Brain microvascular endothelial cell (primary cell): ENCODE measurements at places on chromosomes 3 and 15.

DNA sequence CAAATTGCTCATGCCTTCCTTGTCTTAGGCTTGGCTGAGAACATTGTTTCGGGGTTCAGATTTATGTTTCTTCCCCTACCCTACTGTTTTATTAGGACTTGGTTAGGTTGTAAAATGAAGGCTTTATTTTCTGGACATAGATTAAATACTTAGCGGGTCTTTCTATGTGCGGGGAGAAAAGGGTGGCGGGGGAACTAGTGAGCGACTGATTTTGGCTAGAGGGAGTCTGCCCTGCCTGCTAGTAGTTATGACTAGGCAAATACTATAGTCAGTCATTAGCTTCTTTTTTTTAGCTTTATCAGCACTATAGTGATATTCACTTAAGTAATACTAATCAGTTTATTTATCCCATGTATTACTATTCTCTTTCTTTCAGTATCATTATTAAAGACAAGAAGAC, 3.6 kb downstream of the CADM2 start:
- DNase-seq: no peak

- no peak for DNase-seq
These were observed 31.9 kb downstream of the SH3BP5 start for GRCh38 chr3:15300323-15301078.

GRCh38 chr3:156630081-156630772, 44.2 kb upstream of the TIPARP start:
- DNase-seq: no peak

- DNase-seq: peak; percentile 47
These were observed 76.1 kb downstream of the ARNT2 start for GRCh38 chr15:80480171-80480811.

GRCh38 chr3:136070953-136071949, 105.7 kb downstream of the PPP2R3A start:
- peak; percentile 18 for DNase-seq

DNA sequence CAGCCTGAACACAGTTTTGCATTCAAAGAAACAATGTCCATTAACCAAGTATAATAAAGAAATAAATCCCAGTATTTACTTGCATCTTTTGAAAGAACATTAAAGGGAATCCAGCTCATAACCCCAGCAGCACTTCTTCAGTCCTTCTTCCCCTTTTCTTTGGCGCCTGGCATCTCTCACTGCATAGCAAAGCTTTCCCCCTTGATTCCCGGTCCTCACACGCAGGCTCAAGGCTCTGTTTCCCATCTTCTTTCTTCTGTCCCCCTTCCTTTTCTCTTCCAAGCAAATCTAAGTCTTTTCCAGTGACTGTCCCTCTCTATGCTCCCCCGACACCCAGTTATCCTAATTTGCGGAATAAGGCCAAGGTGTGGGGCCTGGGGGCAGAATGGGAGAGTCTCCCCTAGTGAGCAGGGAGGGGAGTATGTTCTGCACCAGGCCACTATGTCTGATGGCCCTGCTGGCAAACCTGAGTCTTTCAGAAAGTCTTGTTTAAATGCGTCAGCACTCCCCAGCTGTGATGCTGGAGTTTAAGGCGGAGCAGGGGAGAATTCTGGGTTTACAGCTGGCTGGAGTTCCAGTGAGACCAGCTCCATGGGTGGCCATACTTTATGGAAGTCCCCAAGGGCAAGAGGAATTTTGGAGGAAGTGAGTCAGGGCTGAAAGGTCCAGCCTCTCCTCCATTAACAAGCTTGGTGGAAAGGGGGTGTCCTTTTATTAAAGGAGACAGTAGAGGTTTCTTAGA, 42.1 kb downstream of the GOLGA6A start:
- DNase-seq: peak; percentile 97

GRCh38 chr15:90232941-90233386, 777 bp downstream of the CIB1 start:
- DNase-seq: no peak

- DNase-seq: no peak
These were observed 74.3 kb downstream of the SIDT1 start for GRCh38 chr3:113606539-113607218.

DNA sequence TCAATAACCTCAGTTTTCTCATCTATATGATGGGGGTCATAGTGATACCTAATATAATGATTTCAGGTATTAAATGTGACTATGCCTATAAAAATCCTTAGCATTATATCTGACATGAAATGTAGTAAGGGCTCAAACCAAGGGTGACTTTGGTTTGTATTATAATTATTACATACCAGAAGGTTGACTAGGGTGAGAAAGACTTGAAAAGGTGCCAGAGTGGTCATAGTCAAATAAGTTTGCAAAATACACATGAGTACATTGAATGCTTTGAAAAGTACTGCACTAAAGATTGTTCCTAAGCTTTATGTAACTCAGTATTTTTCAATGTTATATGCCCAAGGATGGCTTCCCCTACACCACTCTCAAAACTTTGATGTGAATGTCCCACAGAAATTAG, 297.2 kb downstream of the ARPP21 start:
- DNase-seq: peak; percentile 38

DNA sequence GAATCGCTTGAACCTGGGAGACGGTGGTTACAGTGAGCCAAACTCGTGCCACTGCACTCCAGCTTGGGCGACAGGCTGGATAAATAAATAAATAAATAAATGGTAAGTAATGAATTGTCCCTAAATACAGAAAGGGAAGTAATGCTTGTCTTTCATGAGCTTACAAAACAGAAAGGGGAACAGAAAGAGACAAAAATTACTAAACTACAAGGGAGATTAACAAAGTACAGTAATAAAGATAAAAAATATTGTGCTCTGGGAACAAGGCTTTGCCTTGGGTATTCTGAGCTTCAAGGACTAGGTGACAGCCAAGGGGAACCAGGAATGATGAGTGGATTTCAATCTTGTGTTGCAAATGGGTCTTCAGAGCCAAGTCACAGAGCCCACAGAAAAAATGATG, 9.2 kb upstream of the HLTF start:
- no peak for DNase-seq

- DNase-seq: peak; percentile 58
These were observed 404.6 kb upstream of the C2CD4B start for GRCh38 chr15:62569460-62570404.

DNA sequence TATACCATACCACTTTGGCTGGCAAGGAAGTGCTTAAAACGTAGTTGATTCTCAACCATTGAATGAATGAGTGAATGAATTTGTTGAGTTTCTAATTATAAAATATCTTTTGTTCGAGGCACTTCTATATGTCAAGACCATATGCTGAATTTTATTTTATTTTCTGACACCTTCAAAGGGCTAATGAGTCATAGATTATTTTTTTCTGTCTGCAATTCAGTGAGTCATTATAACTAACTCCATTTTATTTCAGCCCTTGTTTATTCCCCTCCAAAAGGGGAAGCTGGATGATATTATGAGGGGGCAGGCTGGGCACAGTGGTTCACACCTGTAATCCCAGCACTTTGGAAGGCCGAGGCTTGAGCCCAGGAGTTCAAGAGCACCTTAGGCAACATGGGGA, 142.4 kb downstream of the P2RY1 start:
- no peak for DNase-seq

GRCh38 chr3:32626631-32627030, 56.0 kb upstream of the DYNC1LI1 start:
- no peak for DNase-seq

GRCh38 chr3:49906073-49906743, 2.5 kb upstream of the MST1R start:
- peak; percentile 28 for DNase-seq

GRCh38 chr15:38961456-38961855, 396.8 kb upstream of the RASGRP1 start:
- DNase-seq: no peak

DNA sequence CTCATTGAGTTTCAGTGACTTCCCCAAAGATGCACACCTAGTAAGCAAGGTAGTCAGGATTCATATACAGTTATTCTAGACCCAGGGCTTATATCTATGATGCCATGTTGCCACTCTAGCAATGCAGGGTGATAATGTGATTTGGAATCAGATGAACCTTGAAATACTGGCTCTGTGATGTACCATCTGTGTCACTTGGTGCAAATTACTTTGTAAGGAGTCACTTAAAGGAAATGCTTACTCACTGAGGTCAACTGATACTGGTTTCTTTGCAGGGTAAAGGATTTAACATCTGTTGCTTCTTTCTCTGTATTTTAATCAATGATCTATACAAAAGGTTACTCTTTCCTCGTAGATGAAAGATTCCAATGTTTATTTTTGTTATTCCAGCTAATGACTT, 10.8 kb downstream of the ASB14 start:
- peak; percentile 28 for DNase-seq
